Glomerular endothelial cell (primary cell): ENCODE measurements at places on chromosomes 2 and 18. TPM values are rescaled to one million over a fixed set of nuclear protein-coding genes. Genes with fewer than 3 reads are reported as not detected.
A peak's percentile ranks its signal among the peaks of the same experiment; 100 is the strongest.

Gene SH3BP4
- total RNA-seq = 62.5 and 70.5 TPM in 2 replicates

Gene PPP1CB
- total RNA-seq = 88.9 and 101 TPM in 2 replicates

Gene SIX3
- not detected in 2 replicates for total RNA-seq

Gene TCF23
- not detected in 2 replicates for total RNA-seq

Gene MIB1
- 23.5 and 26.9 TPM in 2 replicates for total RNA-seq

DNA sequence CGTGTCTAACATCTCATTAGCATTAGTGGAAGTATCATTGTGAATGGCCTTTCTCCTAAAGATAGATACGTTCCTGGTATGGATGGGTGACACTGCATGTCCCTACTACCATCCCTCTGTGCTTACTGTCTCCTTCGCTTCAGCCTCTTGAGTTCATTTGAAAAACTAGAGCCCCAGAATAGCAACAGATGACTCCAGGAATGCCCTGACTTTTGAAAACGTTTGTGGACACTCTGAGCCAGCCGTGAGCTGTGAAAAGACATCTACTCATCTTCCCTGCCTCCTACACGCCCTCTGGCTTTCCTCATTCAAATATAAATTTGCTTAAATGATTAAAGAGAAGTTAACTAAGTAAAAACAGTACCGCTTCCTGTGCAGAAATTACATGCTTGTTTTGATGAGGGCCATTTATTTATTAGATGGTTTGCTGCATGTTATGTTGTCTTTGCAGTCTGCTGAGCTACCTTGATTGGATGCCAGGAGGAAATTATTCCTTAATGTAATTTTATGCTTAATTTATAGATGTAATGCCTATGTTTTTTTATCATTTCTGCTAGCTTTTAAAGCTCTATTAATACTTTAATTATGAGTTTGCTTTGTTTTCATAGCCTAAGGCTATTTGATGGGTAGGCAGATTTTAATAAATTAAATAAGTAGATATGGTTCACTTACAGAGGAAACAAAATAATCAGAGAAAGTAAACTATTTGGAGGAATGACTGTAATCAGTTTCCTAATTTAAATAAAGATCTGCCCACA, 32.1 kb upstream of the MYO3B start:
- DNase-seq = no peak

GRCh38 chr18:26383454-26384270, 157.4 kb downstream of the TAF4B start:
- peak; percentile 23 for DNase-seq

GRCh38 chr2:196213252-196213980, 42.0 kb upstream of the STK17B start:
- DNase-seq = no peak

- DNase-seq = no peak
Observed at GRCh38 chr2:210170196-210170445, 1.1 kb downstream of the KANSL1L start.

GRCh38 chr2:221447310-221447709, 124.8 kb downstream of the EPHA4 start:
- no peak for DNase-seq

DNA sequence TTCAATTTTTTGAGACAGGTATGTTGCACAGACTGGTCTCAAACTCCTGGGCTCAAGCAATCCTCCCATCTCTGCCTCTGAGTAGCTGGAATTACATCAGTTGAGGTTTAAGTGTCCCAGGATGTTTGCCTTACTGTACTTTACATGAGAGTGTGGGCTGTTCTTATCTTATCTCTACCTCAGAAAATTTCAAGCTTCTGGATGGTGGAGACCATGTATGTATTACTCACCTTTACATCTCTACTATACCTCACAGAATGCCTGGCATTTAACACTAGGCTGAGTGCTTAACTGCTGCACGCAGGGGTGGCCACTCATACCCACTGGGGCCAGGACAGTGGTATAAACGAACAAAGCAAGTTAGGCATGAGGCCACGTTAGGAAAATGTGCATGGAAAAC, 272.0 kb upstream of the RAB12 start:
- DNase-seq = no peak

GRCh38 chr2:129716781-129717559, 262.5 kb upstream of the RAB6C start:
- DNase-seq = no peak

DNA sequence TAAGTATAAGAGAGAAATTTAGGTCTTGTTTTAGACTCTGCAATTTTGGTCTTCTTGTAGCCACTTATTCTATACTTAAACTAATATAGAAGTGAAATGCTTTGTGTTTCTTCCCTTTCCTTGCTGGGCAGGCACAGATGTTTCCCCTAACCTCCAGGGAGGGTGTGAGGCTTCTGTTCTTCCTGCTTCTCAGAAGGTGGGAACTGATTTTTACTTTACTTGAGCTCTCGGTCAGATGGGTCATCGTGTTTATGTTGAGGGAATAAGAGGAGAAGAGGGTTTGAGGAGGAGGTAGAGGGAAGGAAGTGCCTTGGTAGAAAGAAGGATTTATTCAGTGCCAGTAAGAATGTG, 92.5 kb upstream of the CXCR4 start:
- DNase-seq = no peak

- no peak for DNase-seq
Observed at GRCh38 chr18:35142275-35142615, 98.6 kb upstream of the ZNF397 start.
